ENCODE measurements at places on chromosomes 7 and 10.

- DNase-seq, result no peak
Measured at GRCh38 chr7:114988755-114989375, 67.0 kb downstream of the MDFIC start.

GRCh38 chr10:97498841-97499560 lies at the start of gene UBTD1:
UBTD1 (plus strand) TSS chr10:97498924; CDS start chr10:97499204, 280 bp downstream.
- peak; percentile 2 for DNase-seq

GRCh38 chr7:112448891-112449290 lies 1.4 kb upstream of the IFRD1 start:
- no peak for DNase-seq

- DNase-seq, result no peak
Measured at GRCh38 chr10:11931038-11931437, 107.9 kb downstream of the PROSER2 start.

- no peak for DNase-seq
Measured at GRCh38 chr7:77570330-77571011, 33.4 kb downstream of the PTPN12 start.

DNA sequence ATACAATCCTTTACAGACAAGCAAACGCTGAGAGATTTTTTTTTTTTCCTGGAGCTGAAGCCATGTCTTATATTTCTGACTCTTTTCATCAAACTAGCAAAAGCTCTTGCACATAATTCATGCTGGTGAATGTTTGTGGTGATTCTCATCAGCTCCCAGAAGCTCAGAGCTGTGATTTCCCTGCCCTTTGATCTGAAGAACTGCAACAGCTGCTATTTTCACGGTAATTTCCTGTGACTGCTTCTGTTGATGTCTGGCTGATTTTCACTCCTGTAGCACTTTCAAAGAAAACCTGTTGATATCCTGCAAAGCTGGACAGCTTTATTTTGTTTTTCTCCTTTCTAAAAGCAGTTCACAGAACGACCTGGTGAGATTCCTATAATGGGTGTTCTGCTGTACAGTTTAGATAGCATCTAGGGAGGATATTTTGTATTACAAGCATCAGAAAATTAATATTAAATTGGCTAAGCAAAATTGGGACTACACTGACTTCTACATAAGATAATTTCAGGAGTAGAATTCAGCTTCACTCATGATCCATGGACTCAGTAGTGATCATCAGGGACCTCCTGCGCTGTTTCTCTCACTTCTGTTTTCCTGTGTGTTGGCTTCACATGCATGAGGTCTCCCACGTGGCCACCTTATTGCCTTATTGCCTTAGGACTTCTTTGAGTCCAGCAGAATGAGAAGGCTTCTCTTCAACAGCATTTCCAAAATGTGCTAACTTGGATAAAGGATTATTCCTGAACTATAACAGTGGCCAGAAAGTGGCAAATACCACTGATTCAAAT lies 1111.6 kb upstream of the SORCS1 start:
- no peak for DNase-seq

DNA sequence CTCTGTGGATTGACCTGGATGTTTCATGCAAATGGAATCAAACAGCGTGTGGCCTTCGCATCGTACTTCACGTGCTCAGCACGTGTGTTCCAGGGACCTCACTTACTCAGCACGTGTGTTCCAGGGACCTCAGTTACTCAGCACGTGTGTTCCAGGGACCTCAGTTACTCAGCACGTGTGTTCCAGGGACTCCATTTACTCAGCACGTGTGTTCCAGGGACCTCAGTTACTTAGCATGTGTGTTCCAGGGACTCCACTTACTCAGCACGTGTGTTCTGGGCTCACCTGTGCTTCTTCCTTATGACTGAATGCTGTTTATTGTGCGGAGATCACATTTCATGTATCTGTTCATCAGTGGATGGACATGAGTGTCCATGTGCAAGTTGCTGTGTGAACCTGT lies 22.0 kb downstream of the INPP5A start:
- DNase-seq, result no peak

GRCh38 chr10:24349379-24350001 lies 140.6 kb downstream of the KIAA1217 start:
- DNase-seq, result no peak

DNA sequence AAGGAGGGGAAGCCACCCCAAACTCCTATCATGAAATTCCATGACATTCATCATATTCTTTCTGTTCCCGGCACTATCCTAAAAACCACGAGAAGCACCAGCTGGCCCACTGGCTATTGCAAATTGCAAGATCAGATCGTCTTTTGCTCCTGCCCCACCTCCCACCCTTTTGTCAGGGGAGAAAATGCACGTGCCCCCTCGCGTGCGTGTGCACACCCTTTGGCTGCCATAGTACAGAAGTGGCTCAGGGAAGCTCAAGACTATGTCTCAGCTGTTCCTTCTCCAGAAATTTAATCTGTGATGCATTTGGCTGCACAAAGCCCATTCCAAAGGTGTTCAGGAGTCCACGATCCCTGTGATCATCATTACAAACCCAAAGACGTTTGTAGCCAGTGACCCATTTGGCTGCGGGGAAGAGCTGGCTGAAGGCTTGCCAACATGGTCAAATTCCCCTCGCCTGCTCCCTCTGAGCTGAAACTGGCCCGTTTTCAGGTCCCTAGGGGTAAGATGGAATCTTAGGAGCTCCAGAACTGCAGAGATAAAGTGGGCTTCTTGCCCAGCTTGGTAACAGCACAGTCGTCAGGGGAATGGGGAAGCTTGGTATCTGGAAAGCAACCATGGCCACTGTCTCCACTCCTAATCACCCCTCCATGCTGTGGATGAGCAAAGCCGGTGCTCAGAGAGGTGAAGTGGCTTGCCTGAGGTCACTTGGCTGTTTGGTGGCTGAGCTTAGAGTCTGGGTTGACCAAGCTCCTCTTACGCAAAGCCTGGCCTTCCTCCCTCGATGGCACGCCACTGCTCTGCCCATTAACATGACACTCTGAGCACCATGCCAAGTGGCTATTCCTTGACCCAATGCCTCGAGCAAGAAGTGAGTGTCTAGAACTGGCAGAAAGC lies 155.4 kb downstream of the NEURL1 start:
- no peak for DNase-seq

- DNase-seq, result no peak
Measured at GRCh38 chr7:134891262-134891695, 95.0 kb upstream of the AGBL3 start.

DNA sequence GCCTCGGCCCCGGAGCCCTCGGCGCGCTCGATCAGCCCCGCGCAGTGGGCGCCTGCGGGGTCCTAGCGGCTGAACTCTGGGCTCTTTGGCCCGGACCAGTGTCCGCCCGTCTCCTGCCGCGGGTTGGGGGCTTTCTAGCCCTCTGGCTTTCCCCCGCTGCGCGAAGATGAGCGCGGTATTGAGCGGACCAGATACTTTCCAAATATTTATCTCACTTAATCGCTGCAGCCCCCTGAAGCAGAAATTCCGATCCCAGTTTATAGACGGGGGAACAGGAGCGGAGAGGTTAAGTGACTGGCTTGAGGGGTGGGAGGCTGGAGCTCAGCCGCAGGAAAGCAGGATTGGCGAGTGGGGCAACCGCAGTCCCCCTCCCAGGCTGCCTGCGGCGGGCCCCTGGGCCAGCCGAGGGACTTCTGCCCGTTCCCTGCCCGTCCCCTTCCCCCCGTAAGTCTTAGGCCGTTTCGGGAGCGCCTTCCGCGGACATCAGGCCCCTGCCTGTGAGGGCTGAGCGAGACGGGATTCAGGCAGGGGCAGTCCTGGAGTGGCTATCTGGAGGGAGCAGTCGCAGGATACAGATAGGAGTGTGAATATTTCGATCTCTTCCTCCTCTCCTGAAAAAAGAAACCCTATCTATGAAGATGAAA lies 565 bp downstream of the STRIP2 start:
- DNase-seq, result no peak

DNA sequence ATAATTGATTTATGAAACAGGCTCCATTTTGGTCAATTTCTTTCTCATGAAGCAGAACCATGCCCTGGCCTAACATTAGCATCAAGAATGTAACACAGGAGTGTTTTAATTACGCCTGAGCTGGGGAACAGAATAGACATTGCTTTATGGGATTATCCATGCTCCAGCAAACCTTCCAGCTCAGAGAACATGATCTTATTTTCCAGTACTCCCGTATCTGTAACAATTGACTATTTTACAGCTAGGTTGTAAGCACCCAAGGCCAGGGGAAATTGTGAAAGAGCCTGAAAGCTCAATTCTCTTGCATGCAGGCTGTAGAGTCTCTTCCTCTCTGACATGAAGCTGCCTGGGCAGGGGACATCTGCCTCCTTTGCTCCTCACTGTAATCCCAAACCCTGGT lies 30.8 kb upstream of the CRYGN start:
- DNase-seq, result no peak

DNA sequence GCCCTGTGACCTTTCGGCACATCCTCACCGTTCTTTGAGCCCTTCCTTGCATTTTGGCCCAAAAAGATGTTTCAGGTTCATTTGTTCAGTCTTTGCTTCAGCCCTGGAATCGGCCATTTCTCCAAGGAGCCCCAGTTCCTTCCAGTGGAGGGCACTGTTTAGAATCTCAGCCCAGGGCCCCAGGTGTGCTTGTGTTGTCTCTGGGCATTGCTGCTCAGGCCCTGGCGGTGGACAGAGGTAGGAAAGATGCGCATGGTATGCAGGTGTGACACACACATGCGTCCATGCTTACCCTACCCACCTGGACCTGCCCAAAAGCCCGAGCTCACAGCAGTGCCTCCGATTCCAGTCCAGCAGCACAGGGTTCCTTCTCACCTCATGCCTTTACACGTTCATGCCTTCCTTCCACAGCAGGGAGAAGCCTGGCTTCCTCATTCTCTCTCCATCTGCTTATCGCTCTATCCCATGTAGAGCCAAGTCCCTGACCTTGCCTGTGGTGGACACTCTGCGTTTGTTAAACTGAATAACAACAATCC lies 70.6 kb downstream of the LHPP start:
- DNase-seq, result no peak

DNA sequence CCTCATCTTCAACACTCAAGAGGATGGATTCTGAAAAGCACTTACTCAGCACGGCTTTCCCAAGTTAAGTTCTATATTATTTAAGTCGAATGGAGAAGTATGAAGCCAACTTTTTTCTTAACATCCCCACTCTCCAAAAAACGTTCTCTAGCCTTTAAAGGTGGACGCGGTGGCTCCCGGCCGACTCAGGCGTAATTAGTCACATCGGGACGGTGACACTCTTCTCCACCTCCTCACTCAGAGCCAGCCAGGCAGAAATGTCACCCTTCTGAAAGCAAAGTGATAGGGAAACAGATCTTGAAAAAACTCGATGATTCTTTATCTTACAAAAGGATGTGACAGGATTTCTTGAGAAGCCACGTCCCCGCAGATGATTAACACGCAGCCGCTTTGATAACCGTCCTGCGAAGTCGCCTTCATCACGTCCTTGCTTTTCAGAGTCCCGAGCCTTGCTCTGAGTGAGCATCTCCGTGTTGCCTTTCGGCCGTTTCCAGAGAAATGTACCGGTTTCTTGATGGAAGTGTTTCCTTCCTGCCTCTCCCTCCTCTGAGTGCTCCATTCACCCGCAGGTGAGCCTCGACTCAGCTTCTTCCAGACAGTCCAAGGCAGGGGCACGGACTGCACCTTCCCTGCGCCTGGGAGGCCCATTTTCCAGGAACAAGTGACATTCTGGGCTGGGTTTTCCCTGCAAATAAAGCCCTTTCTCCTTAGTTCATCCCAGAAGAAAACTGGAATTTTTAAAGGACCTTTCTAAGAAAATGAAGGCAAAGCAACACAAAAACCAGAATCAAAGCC lies 314.8 kb downstream of the DNAJB6 start:
- DNase-seq, result no peak

- no peak for DNase-seq
Measured at GRCh38 chr7:27071622-27072390, 24.0 kb downstream of the HOXA1 start.

DNA sequence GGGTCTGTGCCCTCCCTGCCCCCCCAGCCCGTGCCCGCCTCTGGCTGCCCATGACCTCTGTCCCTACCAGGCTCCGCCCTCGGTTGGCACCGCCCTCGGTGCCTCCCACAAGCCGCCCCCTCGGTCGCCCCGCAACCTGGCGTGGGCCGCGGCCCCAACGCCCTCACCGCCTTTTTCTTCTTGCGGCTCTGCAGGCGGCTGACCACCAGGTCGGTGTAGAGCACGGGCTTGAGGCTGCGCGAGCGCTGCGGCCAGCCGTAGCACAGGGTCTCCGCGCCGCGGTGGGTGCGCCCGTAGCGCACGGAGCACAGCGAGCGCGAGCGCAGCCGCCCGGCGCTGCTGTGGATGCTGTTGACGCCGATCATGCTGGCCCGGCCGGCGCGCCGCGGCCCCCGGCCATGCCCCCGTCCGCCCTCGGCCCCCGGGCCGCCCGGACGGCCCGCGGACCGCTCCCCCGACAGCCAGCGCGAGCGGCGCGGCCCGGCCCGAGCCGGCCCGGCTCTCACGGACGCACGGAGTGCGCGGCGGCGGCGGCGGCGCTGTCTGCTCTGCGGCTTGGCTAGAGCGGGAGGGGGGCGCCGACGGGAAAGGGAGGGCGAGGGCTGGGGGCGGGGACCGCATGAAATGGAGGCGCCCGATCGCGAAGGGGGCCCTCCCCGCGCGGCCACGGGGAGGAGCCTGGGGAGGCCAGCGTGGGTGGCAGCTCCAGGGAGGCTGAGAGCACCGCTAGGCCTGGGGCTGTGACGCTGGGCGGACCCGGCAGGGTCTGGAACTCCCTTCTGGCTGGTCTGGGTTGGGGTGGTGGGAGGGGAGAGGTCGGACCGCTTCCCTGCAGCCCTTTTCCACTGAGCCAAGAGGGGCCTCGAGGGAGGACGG lies 9.6 kb downstream of the PSD start:
- peak; percentile 71 for DNase-seq

DNA sequence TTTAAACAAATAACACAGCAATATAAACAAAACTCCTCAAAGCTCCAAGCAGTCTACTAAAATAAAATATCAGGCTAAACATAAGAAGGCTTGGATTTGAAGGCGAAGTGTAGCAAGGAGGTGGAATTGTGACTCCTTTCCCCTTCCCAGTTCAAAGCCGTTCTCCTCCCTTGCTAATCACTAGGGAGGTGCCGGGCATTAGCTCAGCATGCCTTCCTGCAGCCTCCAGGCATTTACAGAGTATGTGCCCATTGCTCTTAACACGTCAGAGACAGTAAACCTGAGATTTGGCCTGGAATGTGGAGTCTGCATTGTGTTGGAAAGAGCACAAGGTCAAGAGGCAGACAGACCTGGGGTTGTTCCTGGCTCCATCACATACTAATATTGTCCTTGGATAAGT lies 15.6 kb downstream of the CNNM1 start:
- no peak for DNase-seq

- DNase-seq, result no peak
Measured at GRCh38 chr10:72095195-72095594, 6.8 kb upstream of the SPOCK2 start.

DNA sequence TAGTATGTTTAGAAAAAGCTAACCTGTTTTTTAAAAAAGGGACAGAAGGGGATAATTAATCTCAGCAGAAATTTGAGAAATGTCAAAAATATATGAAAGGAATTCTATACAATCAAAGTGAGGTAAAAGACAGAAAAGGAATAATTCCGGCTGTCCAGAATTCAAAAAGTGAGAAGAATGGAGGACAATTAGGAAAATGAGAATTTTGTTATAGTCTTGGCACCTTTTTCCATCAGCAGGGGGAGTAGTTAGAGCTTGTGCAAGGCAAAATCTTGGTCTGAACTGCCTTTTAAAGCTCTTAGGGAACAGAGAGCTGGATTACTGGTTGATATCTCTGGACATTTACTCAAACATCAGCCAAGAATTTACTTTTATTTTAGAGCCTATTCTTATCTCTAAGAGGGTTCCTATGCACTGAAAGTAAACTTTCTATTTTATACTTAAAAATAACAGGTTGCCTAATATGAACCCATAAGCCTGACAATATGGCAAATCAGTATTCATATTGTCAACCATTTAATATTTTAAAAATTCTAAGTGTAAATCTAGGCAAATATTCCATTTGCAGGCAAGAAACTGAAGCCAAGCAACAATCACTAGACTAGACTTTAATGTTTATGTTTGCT lies 185.6 kb downstream of the ANK3 start:
- DNase-seq, result no peak

- no peak for DNase-seq
Measured at GRCh38 chr7:157743781-157744525, 407.1 kb downstream of the DNAJB6 start.

All from CD4-positive, alpha-beta T cell treated with Interleukin-6 at 100 ng/mL for 8 hours (primary cell).